Stimulated activated CD8-positive, alpha-beta memory T cell treated with anti-CD3 and anti-CD28 coated beads, Interleukin-15, amount 100 ng/mL, for 24 hours (primary cell): ENCODE measurements at places on chromosomes 2 and 18.

GRCh38 chr2:237567276-237568029 is 1.1 kb downstream of the PRLH start:
- DNase-seq: no peak

- DNase-seq: no peak
Observed at GRCh38 chr2:86068136-86068588, 37.5 kb downstream of the POLR1A start.

- DNase-seq: no peak
Observed at GRCh38 chr18:43405097-43405496, 127.8 kb upstream of the SYT4 start.

- DNase-seq: no peak
Observed at GRCh38 chr2:98039085-98039756, 43.5 kb upstream of the TMEM131 start.

- DNase-seq: no peak
Observed at GRCh38 chr2:203301667-203302066, 26.5 kb upstream of the ABI2 start.

DNA sequence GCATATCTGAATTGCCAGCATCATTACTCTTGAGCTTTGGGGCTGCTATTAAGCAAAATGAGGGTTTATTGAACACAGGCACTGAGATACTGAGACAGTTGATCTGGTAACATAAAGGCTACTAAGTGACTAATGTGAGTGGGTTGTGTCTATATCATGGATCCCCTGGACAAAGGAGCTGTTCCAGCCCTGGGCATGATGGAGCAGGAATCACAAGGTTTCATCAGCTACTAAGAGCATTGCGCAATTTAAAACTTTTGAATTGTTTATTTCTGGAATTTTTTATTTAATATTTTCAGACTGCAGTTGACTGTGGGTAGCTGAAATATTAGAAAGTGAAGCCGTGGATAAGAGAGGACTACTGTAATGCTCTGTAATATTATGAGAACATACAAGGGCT is 73.5 kb downstream of the MGAT5 start:
- DNase-seq: no peak

DNA sequence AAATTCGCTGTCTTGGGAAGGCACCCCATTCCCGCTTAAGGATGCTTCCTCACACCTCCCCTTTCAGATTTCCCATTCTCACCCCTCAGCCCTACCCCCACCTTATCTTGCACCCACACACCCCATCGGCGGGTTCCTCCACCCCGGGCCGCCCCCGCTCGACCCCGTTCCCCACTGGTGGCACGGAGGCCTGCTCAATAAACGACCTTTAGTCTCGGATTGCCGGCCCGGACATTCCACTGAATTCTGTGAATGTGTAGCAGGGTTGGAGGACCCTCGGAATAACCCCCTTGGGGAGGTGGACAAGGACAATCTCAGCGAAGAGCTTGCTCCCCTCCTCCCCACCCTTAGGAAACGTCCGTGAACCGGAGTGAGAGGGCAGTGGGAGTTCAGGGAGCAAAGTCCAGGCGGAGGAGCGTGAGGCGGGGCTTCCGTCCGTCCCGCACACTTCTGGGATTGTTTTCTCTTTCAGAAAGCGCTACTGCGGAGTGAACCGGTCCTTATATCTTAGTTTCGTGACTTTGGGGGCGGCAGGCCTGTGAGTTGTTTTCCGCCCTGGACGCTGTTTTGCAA is 2.8 kb upstream of the LBX2 start:
- no peak for DNase-seq

- no peak for DNase-seq
Observed at GRCh38 chr18:54530285-54530684, 60.8 kb upstream of the DYNAP start.

- no peak for DNase-seq
Observed at GRCh38 chr2:200622106-200622505, 36.3 kb downstream of the AOX1 start.

DNA sequence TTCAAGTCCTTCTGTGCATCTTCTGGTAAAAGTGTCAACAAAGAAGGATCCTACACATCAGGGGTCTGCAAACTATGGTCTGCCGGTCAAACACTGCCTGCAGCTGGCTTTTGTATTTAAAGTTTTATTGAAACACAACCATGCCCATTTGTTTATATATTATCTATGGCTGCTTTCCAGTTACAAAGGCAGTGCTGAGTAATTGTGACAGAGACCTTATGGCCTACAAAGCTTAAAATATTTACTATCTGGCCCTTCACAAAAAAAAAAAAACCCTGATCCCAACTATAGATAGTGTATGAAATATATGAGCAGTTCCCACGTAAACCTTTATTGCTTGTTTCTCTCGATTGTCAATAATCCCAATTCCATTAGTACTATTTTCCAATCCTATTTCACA is 101.4 kb downstream of the RBMS1 start:
- DNase-seq: no peak

DNA sequence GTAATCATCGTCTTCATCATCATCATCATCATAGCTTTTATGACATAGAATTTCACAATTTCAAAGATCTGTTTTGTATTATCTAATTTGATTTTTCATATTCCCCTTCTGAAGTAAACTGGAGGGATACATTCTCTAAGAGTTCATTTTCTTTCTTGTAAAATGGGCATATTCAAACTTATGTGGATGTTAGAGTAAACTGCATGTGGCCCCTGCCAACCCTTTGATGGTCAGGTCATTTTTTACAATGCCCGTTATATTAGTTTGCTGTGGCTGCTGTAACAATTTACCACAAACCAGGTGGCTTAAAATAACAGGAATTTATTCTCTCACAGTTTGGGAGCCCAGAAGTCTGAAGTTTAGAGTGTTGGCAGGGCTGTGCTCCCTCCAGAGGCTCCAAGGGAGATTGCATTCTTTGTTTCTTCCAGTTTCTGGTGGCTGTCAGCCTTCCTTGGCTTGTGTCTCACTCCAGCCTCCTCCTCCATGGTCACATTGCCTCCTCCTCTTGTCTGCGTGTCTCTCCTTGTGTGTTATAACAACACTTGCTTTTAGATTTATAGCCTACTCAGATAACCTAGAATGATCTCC is 127.5 kb upstream of the MMADHC start:
- no peak for DNase-seq

DNA sequence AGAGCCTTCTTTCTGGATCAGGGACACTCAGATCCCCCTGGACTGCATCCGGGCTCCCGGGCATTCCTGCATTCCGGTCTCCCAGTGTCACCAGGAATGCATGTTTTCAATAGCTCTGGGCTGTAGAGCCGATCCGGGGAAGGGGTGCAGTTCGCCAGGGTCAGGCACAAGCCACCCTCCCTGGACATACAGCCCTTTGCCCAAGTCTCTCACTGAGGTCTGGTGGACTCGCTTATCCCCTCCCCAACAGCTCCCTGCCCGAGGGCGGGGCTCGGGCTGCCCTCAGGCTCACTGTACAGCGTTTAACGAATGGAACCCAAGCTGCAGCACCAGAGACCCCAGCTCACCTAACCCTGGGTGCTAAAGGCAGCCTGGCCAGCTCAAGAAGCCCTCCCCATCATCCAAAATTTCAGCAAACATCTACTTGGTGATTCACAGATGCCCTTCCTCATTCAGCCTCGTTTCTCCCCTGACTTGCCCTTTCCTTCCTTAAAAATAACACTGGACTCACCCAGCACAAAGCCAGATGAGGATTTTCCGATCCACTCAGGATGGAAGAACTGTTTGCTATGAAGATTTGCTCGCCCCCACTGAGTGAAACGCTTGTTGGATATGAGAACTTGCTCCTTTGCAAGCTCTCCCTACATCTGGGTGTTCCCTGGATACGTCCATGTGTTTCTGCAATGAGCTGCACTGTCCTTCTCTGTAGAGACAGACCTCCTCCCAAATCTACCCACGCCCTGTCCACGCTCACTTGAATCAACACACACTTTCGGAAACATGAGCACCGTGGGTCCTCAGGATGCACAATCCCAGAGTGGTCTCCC is 58.1 kb downstream of the PXDN start:
- DNase-seq: no peak

- DNase-seq: no peak
Observed at GRCh38 chr2:190978389-190979053, 35.5 kb downstream of the STAT1 start.

DNA sequence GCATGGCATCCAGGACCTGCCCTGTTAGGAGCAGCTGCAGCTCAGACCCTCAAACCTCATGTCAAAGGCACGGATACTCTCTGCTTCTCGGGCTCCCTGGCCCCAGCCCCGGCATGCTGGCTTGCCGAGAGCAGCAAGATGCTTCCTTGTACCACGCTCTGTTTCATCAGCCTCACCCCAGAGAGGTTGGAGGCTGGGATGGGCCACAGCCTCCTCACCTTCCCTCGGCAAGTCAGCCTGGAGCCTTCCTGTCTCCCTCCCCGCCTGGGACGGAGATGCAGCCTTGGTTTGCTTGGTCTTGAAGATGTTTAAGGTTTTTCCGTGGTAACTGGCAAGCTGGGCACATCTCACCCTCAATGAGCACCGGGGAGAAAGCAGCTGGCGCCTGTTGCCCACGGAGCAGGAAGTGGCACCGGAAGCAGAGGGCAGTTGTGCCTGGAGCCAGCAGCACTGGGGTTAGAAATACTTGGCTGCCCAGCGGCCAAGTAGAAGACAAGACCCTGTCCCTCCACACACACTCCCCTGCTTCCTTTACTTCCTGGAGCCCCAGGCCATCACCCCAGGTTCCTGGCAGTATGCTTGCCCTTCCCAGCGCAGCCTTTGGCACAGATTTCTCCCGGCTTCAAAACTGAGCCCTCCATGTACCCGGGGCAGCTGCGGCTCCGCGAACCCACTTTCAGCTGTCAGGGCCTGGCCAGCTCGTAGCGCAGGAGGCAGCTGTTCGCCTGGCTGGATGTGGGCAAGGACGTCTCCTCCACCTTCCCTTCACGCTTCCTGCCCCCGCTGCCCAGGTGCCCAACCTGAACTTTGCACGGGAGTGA is 17.4 kb downstream of the FBLN7 start:
- DNase-seq: no peak

DNA sequence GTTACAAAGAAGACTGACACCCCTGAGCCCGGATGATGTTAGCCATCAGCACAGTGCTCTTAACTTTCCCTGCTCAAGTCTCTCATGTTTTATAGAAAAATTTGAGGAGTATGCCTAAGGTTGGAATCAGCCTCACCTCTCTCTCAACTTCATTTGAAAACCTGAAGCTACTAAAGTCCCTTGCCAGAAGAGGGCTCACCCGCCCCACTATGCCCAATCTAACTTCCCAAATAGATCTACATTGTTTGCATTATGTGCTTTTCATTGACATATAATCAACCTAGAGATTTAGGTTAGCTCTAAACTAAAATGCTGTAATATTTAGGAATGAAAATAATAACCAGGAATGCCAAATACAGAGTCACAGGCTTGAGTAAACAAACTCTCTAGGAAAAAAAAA is 305.4 kb downstream of the NCKAP5 start:
- no peak for DNase-seq

DNA sequence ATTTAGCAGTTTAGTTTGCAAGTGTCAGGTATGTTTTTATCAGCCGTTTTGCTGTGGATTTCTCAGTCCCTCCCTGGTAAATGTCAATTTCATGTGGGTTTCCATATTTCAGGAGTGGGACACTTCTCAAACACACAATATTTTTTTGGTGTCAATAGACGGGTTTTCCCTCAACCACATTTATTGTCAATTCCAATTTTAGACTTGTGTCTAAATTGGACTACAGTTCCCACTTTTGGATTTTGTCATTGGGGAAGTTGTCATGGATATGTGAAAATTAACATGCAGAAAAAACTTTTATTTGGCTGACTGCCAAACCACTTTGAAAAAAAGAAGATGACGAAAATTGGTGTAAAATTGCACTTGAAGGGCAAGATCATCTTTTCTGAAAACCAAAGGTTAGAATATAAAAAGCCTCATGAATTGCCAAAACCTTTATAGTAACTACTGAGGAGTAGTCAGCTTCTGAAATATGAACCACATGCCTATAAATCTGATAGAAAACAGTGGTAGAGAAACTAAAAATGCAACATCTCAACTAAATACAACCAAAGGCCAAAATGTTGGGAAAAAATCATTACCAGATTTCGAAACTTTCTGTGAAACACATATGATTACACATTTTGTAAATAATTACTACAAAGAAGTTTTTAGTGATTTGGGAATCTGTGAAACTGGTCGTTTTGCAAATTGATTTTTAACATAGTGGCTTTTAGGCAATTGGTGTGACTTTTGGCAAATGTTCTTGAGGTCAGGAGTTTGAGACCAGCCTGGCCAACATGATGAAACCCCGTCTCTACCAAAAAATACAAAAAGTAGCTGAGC is 106.4 kb downstream of the BCL2L11 start:
- DNase-seq: no peak

GRCh38 chr2:181128199-181128598 is 147.8 kb downstream of the UBE2E3 start:
- no peak for DNase-seq

DNA sequence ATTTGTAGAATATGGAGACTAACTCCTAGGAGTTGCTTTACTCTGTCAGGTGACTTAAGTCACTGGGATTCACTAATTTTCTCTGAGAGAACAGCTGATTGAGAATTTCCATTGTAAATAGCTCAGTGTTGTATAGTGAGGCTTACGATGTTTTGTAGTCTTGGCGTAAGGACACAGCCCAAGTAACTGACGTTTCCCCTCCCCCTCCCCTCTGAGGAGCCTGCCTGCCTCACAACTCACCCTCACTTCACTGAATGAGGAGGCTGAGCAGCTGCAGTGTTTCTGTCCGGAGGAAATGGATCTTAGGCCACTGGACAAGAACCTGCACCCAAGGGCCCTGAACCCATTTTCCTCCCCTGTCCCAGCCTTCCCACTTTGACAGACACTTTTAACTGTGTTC is 264.6 kb downstream of the PHLPP1 start:
- DNase-seq: no peak

DNA sequence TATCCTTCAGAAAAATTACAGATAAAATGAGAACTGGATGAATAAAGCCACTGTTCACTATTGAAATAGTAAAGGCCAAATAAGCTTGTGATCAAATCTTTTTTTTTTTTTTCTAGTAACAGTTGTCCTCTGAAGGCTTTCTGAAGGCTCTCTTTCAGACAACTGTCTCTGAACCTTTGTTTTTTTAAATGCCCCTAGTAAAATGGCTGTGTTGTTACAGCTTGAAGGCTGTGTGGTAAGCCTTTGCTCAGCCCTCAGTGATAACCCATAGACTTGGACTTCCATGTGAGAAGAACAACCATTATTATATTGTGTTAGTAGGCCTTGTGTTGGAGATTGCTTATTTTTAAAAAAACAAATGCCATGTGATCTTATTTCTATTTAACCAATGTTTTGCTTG is 17.6 kb downstream of the FMNL2 start:
- DNase-seq: no peak

- no peak for DNase-seq
Observed at GRCh38 chr18:69400976-69401225, 213 bp downstream of the DOK6 start.

- DNase-seq: no peak
Observed at GRCh38 chr2:170313992-170314348, 136.0 kb downstream of the MYO3B start.

DNA sequence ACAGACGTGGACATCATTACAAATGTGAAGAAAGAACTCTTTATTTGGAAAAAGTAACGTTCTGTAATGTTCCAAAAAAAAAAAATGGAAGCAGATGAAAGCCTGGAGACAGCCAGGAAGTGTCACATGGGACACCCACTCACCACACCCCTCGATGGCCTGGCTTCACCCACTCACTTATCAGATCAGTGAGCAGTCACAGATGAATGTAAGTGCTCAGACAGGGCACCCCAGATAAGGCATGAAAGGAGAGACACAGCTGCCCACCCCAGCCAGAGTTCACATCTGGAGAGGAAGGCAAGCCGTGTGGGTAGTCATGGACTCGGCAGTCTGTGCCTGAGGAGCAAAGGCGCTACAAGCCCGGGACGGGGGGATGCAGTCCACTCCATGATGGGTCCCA is 105.2 kb downstream of the SEPTIN10 start:
- no peak for DNase-seq

- no peak for DNase-seq
Observed at GRCh38 chr2:45913539-45913938, 262.1 kb downstream of the PRKCE start.
